ENCODE measurements at places on chromosomes 3 and 15.

DNA sequence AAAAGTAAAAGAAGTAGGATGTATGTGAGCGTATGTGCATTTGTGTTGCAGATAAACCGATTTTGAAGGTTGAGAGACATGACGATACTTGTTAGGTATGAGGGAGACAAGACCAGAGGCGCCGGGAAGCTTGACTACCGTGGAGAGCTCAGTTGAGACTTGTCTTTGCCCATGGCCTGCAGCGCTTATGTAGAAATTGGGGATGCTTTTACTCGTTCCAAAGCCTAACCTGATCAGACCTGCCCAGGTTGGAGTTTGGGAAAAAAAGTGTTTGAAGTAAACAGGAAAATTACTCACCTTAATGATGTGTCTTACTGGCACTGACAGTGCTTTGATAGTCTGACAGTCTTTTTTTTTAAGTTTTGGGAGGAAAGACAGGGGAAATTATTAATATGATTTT is 202.8 kb downstream of the TP63 start:
- no peak for DNase-seq

GRCh38 chr15:101126618-101127505 is 125.0 kb downstream of the CHSY1 start:
- DNase-seq, result no peak

DNA sequence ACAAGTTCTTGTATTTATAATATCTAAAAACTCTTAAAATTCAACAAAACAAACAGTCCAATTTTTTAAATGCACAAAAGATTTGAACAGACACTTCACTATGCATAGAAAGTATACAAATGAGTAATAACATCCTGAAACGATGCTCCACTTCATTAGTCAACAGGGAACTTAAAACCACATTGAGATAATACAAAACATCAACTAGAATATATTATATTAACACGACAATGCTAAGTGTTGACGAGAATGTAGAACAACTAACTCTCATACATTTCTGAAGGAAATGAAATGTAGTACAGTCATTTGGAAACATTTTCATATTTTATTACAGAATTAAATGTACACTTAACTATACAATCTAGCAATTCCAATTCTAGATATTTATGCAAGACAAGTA is 93.4 kb downstream of the IGSF11 start:
- no peak for DNase-seq

- DNase-seq, result no peak
These were observed 269.4 kb upstream of the ZPLD1 start for GRCh38 chr3:102165367-102165766.

GRCh38 chr3:175260145-175260794 is 401.1 kb downstream of the NAALADL2 start:
- DNase-seq, result no peak

Data from activated B cell treated with CpG ODN at 0.5 μM for 24 hours (primary cell).